Fibroblast of skin of back (primary cell): ENCODE measurements at places on chromosomes 13 and 19.

GRCh38 chr13:23325191-23325590, 108.3 kb downstream of the SACS start:
- no peak for DNase-seq

DNA sequence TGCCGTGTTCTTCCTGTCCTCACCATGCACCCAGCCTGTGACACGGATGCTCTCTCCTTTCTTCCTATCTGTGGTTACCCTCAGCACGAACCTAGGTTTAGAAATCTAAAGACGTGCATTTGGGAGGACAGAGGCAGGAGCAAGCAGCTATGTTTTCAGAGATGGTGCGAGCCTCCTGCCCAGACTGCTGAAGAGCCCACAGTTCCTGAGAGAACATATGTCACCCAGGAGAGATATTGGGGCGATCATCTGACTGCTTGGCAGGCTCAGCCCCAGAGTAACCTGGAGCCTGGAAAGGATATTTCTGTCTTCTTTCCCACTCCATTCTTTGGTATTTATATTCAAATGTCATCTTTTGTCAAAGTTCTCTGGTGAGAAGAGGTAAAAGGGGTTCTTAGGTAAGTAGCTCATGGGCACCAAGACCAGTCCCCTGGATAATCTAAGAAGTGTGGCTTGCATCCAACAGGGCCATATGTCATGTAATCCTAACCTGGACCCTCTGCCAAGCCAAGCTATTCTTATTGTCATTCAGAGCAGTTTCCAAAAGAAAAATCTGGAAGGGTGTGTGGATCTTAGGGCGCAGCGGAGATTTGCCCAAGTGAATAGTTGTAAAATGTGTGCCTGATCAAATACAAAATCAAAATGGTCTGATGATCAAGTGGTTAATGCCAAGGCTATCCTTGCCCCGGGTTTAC, 59.5 kb downstream of the FGF9 start:
- no peak for DNase-seq

- no peak for DNase-seq
Observed at GRCh38 chr13:30412346-30412745, 9.9 kb upstream of the UBE2L5 start.

DNA sequence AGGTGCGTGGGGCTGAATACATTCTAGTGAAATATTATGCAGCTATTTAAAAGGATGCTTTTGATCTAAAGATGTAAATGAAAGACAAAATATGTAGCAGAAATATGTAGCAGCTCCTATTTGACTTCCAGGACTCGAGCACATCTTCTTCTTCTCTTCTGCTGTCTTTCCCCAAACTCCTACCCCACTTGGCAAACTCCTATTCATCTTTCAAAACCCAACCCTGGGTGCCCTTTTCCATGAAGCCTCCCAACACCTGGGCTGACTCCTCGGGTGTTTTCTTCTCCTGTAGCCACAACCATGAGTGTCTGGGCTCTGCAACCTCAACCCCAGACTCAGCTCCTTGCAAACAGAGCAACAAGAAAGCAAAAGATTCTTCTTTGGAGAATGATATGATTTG, 11.1 kb downstream of the ACER1 start:
- no peak for DNase-seq

- DNase-seq: no peak
Observed at GRCh38 chr13:50629966-50630365, 213.5 kb downstream of the DLEU7 start.

DNA sequence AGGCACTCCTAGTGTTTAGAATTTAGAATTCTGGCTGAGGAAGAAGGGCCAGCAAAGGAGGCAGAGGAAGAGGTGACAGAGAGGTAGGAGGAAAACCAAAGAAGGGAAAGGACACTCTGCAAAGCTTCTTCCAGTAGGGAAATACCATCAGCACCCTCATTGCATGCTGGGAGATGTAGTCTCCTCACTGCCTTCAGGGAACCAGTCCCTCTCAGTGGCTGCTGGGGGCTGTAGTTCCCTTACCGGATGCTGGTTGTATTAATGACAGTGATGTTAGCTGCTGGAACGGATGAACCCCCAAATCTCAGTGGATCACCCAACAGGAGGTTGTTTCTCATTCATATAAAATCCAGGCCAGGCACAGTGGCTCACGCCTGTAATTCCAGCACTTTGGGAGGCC, 10.1 kb downstream of the GRIN2D start:
- DNase-seq: peak; percentile 79

- no peak for DNase-seq
Observed at GRCh38 chr19:53912653-53913052, 3.6 kb downstream of the CACNG7 start.
